ENCODE measurements at places on chromosomes 11 and 22. TPM values are rescaled to one million over a fixed set of nuclear protein-coding genes. Genes with fewer than 3 reads are reported as not detected.

GRCh38 chr11:33480626-33481025 is 220.0 kb downstream of the C11orf91 start:
- DNase-seq = no peak

- no peak for DNase-seq
Observed at GRCh38 chr11:2651054-2651617, 48.7 kb downstream of the KCNQ1OT1 start.

- no peak for DNase-seq
Observed at GRCh38 chr11:43825217-43825816, 55.3 kb upstream of the ALKBH3 start.

- DNase-seq = no peak
Observed at GRCh38 chr22:47619631-47620030, 857.2 kb downstream of the TBC1D22A start.

The CDHR5 gene
- not detected for total RNA-seq

Data from left cardiac atrium (tissue), 4 donors.